ENCODE measurements at places on chromosomes 3 and 15.
A peak's percentile ranks its signal among the peaks of the same experiment; 100 is the strongest.

- DNase-seq: no peak
Measured at GRCh38 chr3:126549861-126550487, 8.8 kb downstream of the C3orf22 start.

DNA sequence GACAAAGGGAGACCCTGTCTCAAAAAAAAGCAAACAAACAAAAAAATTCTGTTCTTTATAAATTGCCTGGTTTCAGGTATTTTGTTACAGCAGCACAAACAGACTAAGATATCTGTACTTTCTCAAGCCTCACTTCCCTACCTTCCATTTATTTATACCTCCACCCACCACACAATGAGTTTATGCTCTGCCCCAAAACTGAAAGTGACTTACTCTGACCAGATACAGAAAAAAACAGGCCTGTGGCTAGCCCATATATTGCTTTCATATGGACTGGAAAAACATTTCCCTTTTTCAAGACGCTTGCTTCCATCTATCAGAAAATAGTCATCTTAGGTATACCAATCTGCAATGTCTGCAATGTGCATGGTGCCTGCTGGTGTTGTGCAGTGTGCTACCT, 8.7 kb upstream of the GPD1L start:
- no peak for DNase-seq

DNA sequence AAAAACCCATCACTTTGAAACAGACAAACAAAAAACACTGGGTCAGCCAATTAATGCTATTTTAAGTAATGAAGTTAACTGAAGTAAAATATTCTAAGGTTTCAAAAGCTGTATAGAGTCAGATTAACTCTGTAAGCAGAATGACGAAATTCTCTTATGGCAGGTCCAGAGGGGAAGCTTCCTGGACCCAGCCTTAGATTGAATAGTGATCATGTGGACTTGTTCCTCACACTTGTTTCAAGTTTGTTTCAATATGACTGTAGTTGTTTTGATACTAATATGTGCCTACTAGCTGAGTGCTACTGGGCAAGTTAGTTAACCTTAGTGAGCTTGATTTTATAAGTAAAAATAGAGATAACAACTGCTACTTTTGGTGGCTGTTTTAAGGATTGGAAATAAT, 32.6 kb downstream of the PLS1 start:
- no peak for DNase-seq

- DNase-seq: no peak
Measured at GRCh38 chr15:52778457-52778856, 11.7 kb downstream of the ONECUT1 start.

GRCh38 chr15:98150536-98150935, 190.0 kb downstream of the ARRDC4 start:
- no peak for DNase-seq

- DNase-seq: no peak
Measured at GRCh38 chr3:3735919-3736318, 63.3 kb upstream of the LRRN1 start.

GRCh38 chr3:131597816-131598215, 95.0 kb upstream of the MRPL3 start:
- no peak for DNase-seq

DNA sequence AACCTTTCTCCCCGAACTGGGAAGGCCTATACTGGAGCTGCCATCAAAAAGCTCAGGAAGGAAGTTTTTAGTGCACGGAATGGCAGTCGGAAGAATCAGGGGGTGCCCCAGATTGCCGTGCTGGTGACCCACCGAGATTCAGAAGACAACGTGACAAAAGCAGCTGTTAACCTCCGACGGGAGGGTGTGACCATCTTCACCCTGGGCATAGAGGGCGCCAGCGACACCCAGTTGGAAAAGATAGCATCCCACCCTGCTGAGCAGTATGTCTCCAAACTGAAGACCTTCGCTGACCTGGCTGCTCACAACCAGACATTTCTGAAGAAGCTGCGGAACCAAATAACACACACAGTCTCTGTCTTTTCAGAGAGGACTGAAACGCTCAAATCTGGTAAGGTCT, 48.2 kb downstream of the COL6A6 start:
- no peak for DNase-seq

GRCh38 chr3:170511371-170511770, 74.5 kb downstream of the SLC7A14 start:
- DNase-seq: no peak

DNA sequence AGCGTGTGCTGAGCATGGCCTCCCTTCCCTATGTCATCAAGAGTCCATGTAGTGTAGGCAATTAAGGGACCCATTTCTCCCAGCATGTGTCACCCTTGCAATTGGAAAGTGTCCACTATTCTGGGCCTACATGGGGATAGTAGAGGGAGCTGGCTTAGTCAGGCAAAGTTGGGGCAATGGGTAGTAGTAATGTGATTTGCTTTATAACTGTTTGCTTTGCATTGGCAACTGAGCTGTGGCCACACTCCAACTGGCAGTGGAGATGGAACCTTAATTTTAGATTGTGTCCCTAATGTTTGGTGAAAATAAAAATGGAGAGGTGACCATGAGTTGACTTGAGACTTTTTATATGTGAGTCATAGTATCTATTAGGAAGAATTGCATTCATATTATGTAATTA, 97.7 kb upstream of the SAMMSON start:
- DNase-seq: peak; percentile 20

DNA sequence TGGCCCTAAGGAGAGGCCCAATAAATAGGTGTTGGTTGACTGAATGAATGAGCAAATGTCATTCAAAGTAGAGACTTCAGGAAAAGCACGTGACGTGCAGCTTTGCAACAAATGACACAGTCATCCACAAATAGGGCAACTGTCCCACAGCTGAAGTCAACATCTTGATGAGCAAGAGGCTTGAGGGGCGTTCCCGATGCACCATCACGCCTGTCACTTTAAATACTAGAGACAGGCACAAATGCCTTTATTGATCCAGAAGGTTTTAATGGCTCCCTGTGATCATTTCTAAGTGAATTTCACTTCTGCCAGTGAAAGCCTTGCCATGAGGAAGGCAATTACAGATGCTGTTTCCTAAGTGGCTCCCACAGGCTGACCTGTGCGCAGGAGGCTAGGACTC, 43.6 kb downstream of the ABTB1 start:
- no peak for DNase-seq

- DNase-seq: no peak
Measured at GRCh38 chr3:152364237-152364636, 95.5 kb downstream of the MBNL1 start.

DNA sequence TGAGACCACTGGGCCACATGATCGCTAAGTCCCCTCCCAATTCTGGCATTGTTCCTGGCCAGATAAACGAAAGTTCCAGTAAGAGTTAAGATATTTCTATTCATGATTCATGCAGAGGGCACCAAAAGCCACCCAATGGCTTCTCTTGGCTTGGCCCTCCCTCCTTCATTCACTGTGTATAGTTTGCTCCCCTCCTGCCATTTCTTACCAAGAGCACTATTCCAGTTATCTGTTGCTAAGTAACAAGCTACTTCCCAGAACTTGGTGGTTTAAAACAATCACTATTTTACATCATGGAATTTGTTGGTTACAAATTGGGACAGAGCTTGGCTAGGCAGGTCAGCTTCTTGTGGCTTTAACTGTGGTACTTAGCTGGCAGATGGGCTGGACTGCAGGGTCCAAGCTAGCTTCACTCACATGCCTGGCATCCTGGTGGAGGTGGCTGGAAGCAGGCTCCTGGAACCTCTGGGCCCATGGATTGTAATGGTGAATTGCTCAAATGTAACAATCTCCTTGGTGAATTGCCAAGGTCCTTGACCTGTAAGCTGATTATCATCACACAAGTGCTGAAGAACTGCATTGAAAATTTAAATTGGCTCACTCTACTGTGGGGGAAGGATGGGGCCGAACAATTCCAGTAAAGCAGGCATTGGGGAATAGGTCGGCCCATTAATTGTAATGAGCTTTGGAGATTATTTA, 16.6 kb downstream of the EAF1 start:
- no peak for DNase-seq

DNA sequence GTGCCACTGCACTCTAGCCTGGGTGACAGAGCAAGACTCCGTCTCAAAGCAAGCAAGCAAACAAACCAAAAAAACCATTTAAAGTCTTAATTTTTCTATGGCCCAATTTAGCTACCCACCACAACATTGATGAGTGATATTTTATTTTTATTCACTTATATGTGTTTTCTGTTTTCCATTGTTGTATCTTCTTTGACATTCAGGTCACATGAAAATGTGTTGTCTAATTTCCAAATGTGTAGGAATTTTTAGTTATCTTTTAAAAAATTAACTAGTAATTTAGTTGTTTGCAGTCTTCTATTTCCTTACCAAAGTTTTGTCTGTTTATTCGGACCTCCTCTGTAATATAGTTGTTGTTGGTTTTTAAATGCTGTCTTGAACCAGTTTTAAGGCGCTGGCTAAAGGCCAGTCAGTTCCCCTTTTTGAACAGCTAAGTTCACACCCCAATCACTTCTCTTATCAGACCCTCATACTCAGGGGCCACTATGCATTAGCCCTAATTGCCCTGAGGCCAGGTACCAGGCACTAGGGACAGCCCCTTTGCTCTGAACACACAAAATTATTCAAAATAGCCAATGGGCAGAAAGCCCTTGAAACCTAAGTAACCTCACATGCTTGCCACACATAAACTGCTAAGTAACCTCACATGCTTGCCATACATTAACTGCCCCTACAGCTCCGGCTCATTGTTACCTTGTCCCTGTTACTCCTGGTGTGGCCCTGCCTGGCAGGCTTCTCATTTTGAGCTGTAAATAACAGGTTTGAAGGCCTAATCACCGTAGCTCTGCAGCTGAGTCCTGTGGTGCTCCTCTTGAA, 4.3 kb upstream of the CCR4 start:
- DNase-seq: no peak

DNA sequence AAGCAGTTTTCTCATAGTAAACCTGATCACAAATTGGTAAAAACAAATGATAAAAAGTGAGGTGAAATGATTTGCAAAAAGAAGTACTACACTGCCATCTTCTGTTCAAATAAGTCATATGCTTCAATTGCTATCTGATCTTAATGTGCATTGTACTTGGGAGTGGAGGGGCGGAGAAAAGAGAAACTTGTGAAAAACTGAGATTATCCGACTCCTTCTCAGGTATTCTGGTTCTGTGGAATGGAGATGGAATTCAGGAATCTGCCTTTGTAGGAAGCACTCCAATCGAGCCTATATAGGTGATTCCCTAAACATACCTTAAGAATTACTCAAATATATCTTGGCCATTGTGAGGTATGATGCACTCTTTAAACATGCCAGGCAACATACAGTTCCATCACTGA, 180.6 kb downstream of the CHL1 start:
- no peak for DNase-seq

DNA sequence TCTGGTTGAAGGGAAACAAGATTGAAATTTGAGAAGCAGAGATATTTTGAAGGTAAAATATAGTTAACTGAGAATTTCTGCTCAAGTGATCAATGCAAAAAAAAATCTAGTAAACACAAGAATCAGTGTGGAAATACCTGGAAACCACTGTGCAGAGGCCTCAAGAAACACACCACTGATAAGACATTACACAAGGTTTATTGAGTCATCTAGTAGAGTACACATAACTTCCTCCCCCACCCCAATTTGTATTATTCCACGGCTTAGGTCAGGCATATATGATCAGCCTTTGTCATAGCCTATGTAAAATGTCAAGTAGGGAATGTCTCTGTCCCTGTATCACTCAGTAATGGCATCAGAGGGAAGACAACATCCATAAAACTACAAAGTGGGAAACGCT, 447.8 kb upstream of the BCHE start:
- DNase-seq: no peak

DNA sequence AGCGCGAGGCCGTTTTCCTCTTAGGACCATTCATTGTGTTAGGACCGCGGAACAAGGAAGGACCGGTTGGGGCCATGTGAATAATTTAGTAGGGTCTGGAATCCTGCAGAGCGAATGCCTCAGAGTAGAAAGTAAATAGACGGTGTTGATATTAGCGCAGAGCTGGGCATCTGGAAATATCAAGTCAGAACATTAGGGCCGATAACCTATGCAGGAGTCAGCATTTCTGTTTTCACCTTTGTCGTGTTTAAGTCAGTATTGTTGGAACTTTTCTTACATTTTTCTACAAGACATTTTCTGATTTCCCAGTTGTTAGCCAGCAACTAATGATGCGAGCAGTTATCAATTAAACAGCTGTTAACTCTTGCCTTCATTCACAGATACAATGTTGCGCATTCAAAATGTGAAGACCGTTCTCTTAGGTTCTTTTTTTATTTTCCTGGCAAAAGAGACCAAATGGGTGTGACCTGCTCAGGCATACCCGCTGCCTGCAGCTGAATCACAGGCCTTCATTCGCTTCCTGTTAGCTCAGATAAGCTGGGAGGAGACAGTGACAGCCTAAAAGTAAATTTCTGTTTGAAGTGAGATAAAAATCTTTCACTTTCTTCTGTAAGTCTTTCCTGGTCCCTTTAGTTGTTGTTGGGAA, 966 bp upstream of the PKM start:
- DNase-seq: peak; percentile 80

DNA sequence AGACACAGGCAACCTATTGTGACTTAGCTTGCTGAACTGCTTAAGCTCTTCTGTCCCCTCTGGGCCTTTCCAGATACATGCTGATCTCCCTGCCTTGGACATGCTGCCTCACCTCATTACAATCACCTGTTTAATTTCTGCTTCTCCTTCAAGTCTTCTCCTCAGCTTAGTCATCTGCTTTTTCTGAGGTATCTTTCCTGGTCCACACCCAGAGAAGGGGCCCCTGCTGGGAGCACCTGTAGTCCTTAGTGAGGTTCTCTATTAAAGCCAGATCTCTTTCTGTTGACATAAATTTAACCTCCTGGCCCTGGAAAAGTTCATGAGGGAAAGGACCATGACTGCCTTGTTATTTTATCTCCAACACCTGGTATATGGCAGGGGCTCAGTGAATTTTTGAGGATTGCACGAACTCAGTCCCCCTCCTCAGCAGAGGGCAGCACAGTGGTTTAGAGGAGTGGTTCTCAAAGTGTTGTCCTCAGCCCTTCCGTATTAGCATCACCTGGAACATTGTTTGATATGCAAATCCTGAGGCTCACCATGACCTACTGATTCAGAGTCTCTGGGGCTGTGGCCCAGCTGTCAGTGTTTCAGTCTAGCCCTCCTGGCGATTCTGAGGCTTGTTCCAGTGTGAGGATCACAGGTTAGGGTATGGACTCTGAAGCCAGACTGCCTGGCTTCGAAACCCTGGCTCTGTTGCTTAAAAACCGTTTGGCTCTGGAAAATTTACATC, 12.7 kb downstream of the COL6A6 start:
- no peak for DNase-seq

- no peak for DNase-seq
Measured at GRCh38 chr15:97963779-97964178, 3.3 kb downstream of the ARRDC4 start.

GRCh38 chr3:61066800-61067199, 184.5 kb downstream of the FHIT start:
- no peak for DNase-seq

GRCh38 chr3:126132751-126133511, 47.5 kb downstream of the ALDH1L1 start:
- no peak for DNase-seq
